ENCODE measurements at places on chromosomes 12 and 14.

- no peak for DNase-seq
These were observed 42.0 kb upstream of the ETV6 start for GRCh38 chr12:11607313-11608081.

DNA sequence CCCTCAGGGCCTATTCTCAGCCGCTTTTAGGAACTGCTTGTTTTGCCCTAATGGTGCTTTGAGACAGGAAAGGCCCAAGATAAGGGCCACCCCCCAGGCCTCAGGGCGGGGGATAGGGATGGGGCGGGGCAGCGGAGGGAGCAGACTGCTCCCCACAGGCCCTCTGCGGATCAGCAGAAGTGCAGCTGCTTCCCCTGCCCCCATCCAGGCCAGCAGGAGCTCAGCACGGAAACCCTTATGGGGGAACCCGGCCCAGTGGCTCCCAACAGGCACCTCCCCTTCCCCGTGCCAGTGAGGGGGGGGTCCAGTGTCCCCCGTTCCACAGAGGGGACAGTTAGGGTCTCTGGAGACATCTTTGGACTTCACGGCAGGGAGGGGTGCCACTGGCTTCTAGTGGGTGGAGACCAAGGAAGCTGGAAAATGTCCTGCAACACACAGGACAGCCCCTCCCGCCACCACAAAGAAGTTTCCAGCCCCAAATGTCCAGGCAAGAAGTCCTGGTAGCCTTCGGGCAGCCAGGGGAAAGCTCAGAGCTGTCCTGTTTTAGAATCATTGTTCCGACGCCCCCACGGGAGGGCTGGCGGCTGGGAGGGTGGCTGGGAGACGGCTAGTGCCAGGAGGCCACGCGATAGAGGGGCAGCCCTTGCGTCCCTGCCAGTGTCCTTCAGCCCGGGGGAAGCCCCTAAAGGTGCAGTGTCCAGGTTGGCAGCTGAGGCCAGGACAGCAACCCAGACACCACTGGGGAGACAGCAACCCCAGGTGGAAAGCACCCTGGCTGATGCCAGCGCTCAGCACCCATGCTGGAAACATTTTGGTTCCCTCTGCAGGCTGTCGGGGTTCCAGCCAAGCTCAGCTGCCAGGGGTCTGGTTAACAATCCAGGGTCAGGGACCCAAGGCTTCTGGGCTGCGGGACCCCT lies 10.4 kb upstream of the GPR132 start:
- DNase-seq: no peak

GRCh38 chr12:51669271-51669670 lies 78.2 kb downstream of the SCN8A start:
- DNase-seq: no peak

GRCh38 chr12:39435531-39435930 lies 7.4 kb downstream of the KIF21A start:
- no peak for DNase-seq

DNA sequence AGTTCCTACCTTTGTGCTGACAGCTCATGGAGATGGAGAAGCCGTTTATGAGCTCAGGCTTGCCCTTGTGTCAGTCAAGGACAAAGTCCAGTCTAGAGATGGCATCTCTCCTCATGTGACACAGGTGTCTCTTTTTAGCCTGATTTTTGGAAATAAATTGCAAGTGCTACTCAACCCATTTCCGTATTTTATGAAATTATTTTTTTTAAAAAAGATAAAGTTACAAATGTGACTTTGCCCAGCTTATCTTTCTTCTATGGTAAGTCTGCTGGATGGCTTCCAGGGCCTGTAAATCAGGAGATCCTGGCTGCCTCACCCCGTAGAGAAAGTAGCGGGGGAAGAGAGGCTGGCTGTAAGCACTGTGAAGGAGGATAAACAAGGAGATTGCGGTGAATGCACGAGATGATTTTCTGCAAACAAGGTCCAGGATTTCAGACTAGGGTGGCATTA lies 169.7 kb downstream of the MYRFL start:
- DNase-seq: no peak

- DNase-seq: no peak
These were observed 163.9 kb downstream of the PTCSC3 start for GRCh38 chr14:36012621-36013020.

DNA sequence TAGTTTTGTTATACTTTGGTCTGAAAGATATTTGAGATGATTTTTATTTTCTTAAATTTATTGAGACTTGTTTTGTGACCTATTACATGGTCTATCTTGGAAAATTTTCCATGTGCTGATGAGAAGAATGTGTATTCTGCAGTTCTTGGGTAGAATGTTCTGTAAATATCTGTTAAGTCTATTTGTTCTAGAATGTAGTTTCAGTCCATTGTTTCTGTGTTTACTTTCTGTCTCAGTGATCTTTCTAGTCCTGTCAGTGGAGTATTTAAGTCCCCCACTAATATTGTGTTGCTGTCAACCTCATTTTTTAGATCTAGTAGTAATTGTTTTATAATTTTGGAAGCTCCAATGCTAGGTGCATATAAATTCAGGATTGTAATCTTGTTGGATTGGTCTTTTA lies 30.4 kb upstream of the SCAF11 start:
- DNase-seq: no peak

DNA sequence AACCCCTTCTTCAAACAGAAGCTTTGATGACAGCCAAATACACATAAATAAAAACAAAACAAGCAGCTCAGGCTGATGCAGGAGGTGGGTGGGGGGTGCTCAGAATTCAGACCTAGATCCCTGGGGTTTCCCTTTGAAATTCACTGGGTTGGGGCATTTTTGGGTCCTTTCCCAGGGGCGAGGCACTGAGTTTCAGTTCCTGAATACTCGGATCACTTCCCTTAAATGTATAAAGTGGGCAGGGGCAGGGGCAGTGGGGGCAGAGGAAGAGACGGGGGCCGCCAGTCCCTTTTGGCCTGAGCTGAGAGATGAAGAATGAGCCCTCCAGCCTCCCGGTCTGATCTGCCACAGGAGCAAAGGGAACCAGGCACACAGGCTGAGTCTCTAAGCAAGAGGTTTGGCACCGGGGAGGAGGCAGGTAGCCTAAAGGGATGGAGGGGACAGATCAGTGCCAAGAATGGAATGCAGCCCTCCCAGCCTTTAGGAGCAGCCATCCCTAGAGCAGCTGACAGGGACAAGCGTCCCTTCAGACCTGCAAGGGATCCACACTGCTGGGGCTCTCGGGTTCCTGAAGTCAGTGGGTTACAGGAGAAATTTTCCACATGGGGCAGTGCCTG lies 20.3 kb downstream of the KDM2B start:
- DNase-seq: no peak

- DNase-seq: no peak
These were observed 3.3 kb downstream of the DLK1 start for GRCh38 chr14:100729982-100730381.

GRCh38 chr14:99682809-99683618 lies 1.1 kb upstream of the CYP46A1 start:
- DNase-seq: peak; percentile 65

DNA sequence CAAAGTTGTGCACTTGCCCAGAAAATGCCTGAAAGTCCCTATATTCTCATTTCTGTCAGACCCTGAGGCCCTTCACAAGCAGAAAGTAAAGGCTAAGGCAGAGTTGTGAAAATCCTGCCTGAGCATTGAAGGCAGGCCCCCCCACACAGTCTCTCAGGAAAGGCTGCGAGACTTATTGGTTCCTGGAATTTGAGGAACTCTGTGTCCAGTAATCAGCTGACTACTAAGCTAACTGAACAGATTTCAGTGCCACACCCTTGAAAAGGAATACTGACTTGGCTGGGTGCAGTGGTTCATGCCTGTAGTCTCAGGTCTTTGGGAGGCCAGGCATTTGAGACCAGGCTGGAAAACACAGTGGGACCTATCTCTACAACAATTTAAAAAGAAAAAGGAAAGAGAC lies 21.1 kb upstream of the PPP2R5E start:
- no peak for DNase-seq

GRCh38 chr12:95141310-95141709 lies 67.9 kb upstream of the NR2C1 start:
- DNase-seq: no peak

DNA sequence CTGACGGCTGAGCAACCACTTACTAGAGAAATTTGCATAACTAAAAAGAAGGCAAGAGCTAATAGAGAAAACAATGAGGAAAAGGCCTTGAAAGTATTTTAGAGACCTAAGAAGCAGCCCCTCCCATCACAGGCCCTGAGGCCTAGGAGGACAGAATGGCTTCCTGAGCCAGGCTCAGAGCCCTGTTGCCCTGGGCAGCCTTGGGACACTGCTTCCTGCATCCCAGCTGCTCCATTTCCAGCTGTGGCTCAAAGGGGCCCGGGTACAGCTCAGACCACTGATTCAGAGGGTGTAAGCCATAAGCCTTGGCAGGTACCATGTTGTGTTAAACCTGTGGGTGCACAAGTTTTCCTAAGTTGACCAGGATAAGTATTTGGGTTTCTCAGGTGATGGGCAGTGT lies 181.4 kb downstream of the TRHDE start:
- no peak for DNase-seq

GRCh38 chr12:1821805-1822204 lies 1.4 kb downstream of the LRTM2 start:
- no peak for DNase-seq

- DNase-seq: no peak
These were observed 22.4 kb upstream of the PDE1B start for GRCh38 chr12:54526812-54527630.

GRCh38 chr12:7892186-7892980 lies 19.7 kb upstream of the SLC2A14 start:
- DNase-seq: no peak

GRCh38 chr12:63904653-63905052 lies 60.2 kb downstream of the SRGAP1 start:
- DNase-seq: no peak

DNA sequence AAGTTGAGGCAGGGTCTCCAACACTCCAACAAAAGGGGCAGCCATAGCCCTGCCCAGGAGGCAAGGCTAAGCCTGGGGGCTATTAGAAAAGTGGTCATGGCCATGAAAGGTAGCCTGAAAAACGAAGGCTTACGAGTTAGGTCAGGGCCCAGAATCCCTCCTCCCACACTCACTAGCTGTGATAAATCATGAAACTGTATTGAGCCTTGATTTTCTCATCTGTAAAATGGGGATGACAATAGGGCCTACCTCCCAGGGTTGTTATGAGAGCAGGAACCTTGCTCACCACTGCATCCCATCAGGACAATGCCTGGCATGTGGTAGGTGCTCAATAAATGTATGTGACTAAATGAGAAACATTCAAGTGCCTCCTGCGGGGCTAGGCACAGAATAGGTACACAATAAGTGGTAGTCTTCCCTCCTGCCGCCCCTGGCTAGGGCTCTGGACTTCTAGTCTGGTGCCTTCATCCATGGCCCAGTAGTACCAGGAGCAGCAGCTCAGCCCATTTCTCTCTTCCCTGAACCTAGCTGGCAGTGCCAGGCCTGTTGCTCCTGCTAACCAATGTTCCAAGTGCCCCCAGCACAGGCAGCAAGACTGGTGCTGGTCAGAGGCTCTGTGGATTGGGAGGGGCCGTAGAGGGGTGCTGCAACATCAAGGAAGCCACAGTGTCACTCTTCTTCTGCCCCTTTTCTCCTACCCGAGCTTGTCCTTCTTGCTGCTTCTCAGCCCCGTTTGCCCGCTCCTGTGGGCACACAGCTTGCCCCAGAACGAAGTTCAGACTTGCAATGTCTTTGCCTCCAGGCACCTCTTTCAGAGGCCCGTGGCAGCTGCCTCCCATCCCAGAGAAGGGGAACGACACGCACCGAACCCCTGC lies 7.8 kb downstream of the PGF start:
- DNase-seq: no peak

DNA sequence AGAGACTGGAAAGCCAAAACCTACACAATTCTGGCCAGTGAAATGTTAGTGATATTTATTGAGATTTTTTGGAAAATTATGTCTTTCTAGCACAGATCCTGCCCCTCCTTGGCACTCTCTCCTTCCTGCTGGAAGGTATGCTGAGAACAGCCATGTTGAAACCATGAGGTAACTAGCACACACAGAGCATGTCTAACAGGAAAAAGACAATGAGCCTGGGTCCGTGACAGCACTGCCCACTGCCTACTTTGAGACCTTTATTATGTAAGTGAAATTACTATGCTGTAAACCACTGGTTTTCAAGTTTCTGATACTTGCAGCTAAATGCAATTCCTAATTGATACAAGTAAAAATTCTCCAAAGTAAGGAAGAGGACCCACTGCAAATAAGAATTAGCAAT lies 81.6 kb upstream of the SINHCAF start:
- no peak for DNase-seq

DNA sequence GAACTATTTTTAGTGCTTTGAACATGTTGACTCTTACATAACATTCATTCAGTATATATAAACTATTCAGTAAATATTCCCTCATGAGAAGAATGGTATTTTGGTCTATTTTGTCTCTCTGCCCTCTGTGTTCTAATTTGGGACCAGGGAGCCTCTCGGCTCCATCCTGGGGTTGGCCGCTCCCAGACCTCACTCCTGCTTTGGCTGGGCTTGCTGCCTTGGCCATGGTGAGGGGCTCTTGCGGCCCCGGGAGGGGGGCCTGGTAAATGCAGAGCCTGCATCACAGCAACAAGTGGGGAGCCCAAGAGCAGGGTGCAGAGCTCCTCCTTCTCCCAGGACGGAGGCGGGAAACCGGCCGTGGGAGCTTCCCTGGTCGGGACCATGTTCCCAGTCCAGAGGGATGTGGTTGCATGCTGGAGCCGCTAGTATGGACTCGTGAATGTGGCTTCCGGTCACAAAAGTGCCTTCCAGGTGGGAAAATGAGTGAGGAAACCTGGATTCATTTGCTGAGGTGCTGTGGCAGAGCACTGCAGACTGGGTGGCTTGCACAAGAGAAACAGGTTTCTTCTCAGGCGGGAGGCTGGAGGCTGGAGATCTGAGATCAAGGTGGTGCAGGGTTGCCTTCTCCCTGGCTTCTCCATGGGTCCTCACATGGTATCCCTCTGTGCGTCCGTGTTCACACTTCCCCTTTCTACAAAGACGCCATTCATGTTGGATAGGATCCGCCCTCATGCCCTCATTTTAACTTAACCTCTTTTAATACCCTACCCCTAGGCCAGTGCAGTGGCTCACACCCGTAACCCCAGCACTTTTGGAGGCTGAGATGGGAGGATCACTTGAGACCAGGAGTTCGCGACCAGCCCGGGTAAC lies 250.2 kb downstream of the CACNA1C start:
- DNase-seq: no peak

GRCh38 chr12:8697120-8697475 lies 693 bp upstream of the RIMKLB start:
- DNase-seq: no peak

DNA sequence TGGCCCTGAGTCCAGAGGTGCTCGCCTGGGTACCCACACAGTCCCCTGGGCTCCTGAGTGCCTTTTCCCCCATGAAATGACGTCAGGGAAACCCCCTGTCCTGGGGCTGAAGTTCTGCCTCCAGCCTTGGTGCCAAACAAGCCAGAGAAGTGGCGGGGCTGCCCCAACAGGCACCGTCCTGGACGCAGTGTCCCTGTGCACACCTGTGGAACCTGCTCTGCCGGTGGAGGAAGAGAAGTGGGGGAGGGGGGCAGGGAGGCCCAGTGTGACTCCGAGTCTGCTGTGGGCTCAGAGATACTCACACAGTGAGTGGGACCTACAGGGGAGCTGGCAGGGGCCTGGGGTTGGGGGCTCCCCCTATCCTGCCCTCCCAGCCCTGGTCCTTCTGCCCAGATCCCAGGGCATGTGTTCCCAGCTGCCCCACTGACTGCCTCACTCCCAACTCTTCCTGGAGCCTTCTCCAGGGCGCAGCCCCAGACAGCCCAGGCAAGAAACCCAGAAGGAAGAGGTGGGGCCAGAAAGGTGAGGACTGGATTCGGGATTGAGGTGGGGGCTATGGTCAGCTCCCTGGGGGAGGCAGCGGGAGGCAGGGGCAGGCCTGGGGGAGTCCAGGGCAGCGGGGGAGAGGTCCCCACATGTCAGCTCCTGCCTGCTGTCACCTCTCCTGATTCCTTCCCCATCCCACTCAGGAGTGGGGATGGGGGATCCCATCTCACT lies 24.7 kb downstream of the CCDC85C start:
- DNase-seq: no peak
